ENCODE measurements at places on chromosomes 11 and 22.

DNA sequence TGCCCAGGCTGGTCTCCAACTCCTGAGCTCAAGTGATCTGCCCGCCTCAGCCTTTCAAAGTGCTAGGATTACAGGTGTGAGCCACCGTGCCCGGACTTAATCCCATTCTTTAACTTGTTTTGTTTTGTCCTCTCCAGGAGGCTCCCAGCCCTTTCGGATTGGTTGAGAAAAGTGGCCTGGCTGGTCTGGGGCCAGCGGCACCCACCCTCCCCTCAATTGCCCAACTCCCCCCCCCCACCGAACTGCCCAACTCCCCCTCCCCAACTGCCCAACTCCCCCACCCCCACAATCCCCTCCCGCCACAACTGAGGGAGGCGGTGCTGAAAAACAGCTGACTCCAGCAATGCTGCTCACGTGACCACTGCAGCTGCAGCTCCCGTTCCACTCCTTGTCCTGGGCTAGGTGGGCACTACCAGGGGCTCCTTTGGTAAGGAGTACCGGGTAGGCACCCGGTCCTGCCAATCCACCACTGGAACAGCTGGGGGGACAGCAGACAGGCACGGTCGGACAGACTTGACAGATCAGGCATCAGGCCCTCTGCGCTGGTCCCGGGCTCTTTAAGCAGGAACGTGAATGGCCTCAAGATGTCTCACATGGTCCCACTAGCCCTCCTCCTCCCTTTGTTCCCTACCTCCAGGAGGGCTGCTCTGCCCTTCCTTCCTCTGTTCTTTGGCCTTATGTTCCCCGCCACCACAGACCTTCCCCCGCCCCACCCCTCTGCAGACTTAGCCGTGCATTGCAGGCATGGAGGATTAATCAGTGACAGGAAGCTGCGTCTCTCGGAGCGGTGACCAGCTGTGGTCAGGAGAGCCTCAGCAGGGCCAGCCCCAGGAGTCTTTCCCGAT, at the start of gene TCN2:
Gene TCN2 (plus strand): TSS at position 720 of the 845 bp plus-strand sequence. CDS start 158 bp downstream, outside the sequence.
- DNase-seq, result peak; percentile 43

GRCh38 chr11:40514124-40514523, 945.3 kb downstream of the LRRC4C start:
- DNase-seq, result no peak

GRCh38 chr11:36092314-36093030, 148.6 kb downstream of the LDLRAD3 start:
- DNase-seq, result no peak

- peak; percentile 87 for DNase-seq
Observed at GRCh38 chr11:65637794-65638419, at the start of gene SIPA1. Gene SIPA1 (plus strand): TSS chr11:65638101. CDS start chr11:65640922, 2,821 bp downstream.

- DNase-seq, result peak; percentile 55
Observed at GRCh38 chr11:19903620-19904069, 191.0 kb downstream of the NAV2 start.
